ENCODE measurements at places on chromosomes 1 and 21.

GRCh38 chr1:162062542-162063015 is 6.9 kb upstream of the NOS1AP start:
- DNase-seq, result no peak

- no peak for DNase-seq
These were observed 25.7 kb upstream of the KCNN3 start for GRCh38 chr1:154895798-154896197.

GRCh38 chr21:33858667-33859372 is 56.8 kb downstream of the ATP5PO start:
- DNase-seq, result no peak

- DNase-seq, result no peak
These were observed 23.3 kb downstream of the LRRC41 start for GRCh38 chr1:46280092-46280491.

DNA sequence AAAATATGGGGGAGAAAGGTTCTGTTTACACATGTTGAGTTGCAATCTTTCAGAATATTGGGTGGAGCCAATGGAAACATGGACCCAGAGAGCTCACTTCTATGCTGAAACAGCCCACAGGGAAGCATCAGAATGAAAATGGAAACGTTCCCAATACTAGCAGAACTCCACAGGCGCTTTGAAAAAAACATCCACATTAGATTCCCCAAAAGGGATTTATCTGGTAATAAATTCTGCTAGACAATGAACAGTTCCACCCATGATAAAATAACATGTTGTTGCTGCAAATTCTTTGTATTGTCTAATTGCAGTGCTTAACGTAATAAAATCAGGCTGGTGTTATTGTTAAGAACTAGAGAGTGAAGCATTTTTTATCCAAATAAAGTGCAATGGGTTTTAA is 197.0 kb downstream of the GABPA start:
- DNase-seq, result no peak

- DNase-seq, result no peak
These were observed 79.9 kb downstream of the CD247 start for GRCh38 chr1:167438171-167439138.

DNA sequence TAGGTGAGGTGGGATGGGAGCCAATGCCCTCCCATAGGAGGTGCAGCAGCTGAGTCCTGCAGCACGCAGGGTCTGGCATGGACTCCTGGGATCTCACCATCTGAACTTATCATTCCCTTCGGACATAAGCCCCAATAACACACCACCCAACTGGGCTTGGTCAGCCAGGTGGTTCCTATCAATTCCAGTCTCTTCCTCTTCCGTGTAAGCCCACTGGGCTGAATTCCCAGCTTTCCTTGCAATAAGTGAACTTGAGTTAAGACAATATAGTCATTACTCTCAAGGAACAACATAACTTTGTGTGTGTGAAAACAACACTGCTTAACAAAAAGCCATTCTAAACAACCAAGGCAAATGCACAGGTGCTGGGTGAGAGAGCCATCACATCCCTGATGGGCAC is 86.6 kb upstream of the EDN2 start:
- no peak for DNase-seq

- peak; percentile 79 for DNase-seq
These were observed 346.6 kb upstream of the RUNX1 start for GRCh38 chr21:35395728-35396127.

DNA sequence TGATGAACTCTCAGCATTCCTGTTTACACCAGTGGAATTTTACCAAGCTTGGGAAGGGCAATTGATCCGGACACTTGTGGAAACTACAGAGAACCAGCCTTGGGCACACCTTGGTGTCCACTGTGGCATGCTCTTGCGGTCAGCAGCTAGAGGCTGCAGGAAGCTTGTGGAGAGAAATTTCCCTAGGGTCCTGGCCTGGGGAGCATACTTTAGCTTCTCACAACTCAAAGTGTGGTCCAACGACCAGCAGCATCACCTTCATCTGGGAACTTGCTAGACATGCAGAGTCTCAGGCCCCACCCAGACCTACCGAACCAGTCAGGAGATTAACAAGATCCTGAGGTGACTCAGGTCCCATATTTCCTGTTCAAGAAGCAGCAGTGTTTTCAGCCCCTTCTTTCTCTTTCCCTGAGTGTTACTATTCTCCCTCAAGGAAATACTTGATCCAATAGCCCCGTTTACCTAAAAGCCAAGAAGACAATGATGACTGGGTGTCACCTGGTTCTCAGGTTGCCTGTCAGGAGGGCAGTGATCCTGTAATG is 55.7 kb upstream of the KCNE2 start:
- no peak for DNase-seq

GRCh38 chr1:39647247-39647646 is 7.8 kb upstream of the HEYL start:
- DNase-seq, result no peak

Measured in fibroblast of skin of back (primary cell).